Activated CD4-positive, alpha-beta T cell treated with anti-CD3 and anti-CD28 coated beads for 24 hours (primary cell): ENCODE measurements at places on chromosomes 2 and 18.

DNA sequence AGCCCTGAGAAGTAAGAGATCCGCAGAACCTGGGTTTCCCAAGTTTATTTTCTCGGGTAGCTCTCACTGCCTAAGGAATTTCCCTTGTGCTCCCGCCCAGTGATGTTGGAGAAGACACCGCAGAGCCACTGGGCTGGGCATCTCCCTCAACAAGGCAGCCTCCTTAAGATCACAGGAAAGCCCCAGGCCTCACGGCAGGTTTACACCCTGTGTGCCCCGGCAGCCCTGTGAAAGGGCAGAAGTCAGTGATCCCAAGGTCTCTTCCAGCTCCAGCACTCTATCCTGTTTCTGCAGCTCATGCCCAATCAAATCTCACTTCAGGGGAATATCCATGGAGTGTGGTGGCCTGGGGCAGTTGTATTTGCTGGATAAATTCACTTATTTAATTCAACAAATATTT is 66.5 kb downstream of the ACTR2 start:
- DNase-seq = no peak

GRCh38 chr2:15006667-15007066 is 374.1 kb downstream of the LRATD1 start:
- no peak for DNase-seq

- DNase-seq = no peak
Measured at GRCh38 chr2:72961036-72961720, 43.9 kb downstream of the EMX1 start.

DNA sequence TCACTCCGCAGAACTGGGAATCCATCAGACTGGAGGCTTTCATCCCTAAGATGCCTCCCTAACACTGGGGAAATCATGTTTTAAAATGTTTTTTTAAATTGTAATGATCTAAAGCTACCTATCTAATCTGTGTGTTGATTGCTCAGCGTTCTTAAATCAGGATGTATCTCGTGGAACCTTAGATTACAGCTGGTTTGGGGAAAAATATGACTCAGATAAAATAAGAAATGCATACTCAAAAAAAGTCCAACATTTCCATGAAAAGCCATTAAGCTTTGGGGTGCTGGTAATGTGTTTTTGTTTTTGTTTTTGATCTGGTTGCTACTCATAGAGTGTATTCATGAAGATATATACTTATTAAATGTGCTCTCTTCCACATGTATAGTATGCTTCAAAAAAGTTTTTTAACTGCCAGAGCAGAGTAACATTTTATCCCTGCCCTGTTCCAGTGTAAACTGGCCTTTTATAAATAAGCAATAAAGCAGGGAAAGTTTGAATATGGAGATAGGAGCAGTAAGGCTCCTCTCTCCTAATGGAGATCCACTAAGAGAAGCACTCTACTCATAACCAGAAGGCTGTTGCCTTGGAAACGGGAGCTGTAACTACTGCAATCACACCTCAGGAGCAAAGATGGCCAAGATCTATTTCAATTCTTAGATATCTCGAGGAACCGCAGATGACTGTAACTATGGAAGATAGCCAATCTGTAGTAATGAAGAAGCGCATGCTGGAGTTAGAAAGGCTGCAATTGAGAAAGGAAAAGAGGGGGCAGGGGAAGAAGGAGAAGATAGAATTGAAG is 41.6 kb downstream of the ANKRD44 start:
- no peak for DNase-seq
